ENCODE measurements at places on chromosomes 6 and 20. TPM values are rescaled to one million over a fixed set of nuclear protein-coding genes. Genes with fewer than 3 reads are reported as not detected.

Gene UNC93A
- not detected for total RNA-seq

Gene MAS1
- not detected for total RNA-seq

Gene FAM83B
- not detected for total RNA-seq

Gene LPA
- total RNA-seq: not detected

Gene ARFGEF2
- 36.6 TPM for total RNA-seq

Gene CPXM1
- total RNA-seq: 0.46 TPM

Gene ABHD16B
- not detected for total RNA-seq

Gene CEP43
- total RNA-seq: 29.5 TPM

Gene FAXC
- not detected for total RNA-seq

DNA sequence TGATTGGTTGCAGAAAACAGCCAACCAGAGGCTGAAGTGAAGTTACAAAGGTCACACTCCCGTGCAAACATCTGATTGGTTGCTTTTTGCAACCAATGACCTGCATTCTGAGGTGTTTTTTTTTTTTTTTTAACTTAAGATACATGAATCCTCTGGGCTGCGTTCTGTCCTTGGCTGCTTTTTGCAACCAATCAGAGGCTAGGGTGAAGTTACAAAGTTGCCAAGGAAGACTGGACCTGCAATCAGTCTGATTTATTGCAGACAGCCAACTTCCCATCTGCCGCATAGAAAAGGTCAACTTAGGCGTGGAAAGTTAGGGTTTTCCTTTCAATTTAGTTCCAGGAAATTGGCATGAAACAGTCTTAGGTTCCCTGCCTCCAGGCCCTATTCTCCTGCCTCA, 292.9 kb downstream of the PLCB1 start:
- H3K4me1 ChIP-seq: peaks cover 3% of the 10 kb centered on the region
- H3K36me3 ChIP-seq: no peaks in the 10 kb centered on the region
- DNase-seq: no peak
- H3K4me3 ChIP-seq: no peak overlapping the region

- DNase-seq: no peak
- peaks cover 8% of the 10 kb centered on the region for H3K4me1 ChIP-seq
- H3K27me3 ChIP-seq: peaks cover 3% of the 10 kb centered on the region
- no peak overlapping the region for H3K27ac ChIP-seq
These were observed 136.8 kb upstream of the RNF24 start for GRCh38 chr20:4151991-4152695.

DNA sequence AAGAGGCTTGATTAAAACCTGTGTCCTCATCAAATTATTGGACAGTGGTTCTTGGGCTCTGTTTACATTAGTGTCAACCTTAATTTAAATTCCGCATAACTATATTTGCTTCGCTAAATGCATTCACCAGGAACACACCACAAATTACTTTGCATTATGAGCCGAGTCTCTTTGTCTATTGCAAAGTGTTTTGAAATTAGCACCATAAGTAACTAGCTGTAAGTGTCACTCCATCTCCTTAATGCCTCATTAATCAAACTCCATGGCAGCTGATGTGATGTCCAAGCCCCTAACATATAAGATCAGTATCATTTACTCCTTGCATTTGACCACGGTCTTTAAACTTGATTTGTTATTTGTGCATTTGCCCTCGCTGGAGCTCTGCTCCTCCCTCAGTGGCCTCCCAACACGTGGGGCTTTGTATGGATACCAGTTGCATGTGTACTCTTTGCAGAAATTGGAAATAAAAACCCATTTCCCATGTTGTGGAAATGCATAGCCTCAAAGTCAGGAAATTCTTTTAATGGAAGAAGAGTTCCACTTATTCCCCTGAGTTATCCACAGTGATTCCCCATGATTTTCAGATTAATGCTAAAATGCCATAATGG, 24.6 kb downstream of the FOXA2 start:
- no peaks in the 10 kb centered on the region for H3K27me3 ChIP-seq
- H3K36me3 ChIP-seq: no peaks in the 10 kb centered on the region
- H3K27ac ChIP-seq: no peak overlapping the region
- H3K4me3 ChIP-seq: no peak overlapping the region

DNA sequence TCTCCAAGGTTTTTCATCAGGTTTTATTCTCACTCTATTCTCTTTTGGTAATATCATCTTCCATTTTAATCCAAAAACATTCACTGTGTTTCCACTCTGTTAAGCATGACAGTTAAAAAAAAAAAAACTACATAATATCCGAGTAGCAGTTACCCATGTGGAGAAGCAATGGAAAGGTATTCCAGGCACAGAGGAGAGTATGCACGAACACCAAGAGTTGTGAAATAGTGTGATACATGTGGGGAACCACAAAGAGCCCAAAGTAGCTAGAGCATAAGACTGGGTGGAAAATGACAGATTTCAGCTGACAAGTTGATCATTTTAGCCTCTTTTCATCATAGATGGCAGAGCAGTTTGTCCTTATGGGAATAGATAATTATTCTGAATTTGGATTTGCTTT, 19.9 kb upstream of the FBXL4 start:
- H3K4me3 ChIP-seq: no peak overlapping the region
- H3K27ac ChIP-seq: no peak overlapping the region
- DNase-seq: no peak
- no peaks in the 10 kb centered on the region for H3K36me3 ChIP-seq
- H3K27me3 ChIP-seq: no peaks in the 10 kb centered on the region

- no peaks in the 10 kb centered on the region for H3K36me3 ChIP-seq
- no peak overlapping the region for H3K27ac ChIP-seq
- peaks cover 4% of the 10 kb centered on the region for H3K27me3 ChIP-seq
- H3K4me3 ChIP-seq: no peak overlapping the region
- no peak for DNase-seq
- no peaks in the 10 kb centered on the region for H3K4me1 ChIP-seq
These were observed 13.0 kb upstream of the PPP1R14C start for GRCh38 chr6:150129616-150130505.

GRCh38 chr6:52643158-52643557, 27.8 kb upstream of the TMEM14A start:
- H3K4me3 ChIP-seq: no peak overlapping the region
- no peaks in the 10 kb centered on the region for H3K27me3 ChIP-seq
- H3K4me1 ChIP-seq: no peaks in the 10 kb centered on the region
- H3K27ac ChIP-seq: no peak overlapping the region
- H3K36me3 ChIP-seq: no peaks in the 10 kb centered on the region

DNA sequence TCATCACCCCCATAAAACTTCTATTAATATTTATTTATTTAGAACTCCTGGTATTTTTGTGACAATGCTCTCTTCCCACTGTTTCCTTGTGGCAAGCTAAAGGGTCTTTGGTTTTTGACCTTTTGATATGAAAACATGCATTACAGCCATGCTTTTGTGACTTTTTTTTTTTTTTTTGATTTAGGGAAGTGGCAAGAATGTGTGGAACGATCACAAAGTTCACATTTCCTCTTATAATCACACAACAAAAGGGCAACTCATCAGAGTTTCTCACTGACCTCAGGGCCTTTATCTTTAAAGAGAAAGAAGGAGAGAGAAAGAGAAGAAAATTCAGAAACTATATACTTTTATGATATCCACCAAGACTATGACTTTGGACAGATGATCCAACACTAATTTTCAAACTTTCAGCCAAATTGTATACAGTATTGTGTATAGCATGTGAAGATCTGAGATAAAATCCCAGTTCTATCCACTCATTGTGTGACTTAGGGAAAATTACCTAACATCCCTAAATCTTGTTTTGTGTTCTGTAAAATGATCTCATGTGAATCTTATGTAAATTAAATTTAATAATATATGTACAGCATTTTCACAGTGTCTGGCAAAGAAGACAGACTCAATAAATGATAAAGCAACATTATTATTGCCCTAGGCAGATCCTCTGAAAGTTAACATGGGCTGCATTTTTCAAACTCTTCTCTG, 106.8 kb upstream of the MARCKS start:
- H3K27ac ChIP-seq: no peak overlapping the region
- no peaks in the 10 kb centered on the region for H3K27me3 ChIP-seq
- no peak for DNase-seq
- H3K4me1 ChIP-seq: no peaks in the 10 kb centered on the region
- H3K36me3 ChIP-seq: no peaks in the 10 kb centered on the region

DNA sequence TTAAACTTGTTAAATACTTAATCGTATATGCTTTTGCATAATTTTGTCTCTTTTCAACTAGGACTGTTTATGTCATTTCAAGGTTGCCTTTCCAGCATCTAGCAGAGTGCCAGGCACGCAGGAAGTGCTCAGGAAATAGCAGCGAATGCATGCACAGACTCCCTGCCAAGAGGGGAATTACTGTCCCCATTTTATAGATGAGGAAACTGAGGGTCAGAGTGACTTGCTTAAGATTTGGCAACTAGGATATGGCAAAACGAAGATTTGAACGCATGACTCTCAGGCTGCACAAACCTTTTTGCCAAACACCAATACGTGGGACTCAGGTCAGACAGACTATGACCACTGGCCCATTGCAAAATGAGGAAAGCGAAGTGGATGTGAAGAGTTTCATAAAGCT, 22.5 kb downstream of the EYA2 start:
- no peak overlapping the region for H3K27ac ChIP-seq
- H3K4me1 ChIP-seq: no peaks in the 10 kb centered on the region
- DNase-seq: no peak
- no peaks in the 10 kb centered on the region for H3K27me3 ChIP-seq

DNA sequence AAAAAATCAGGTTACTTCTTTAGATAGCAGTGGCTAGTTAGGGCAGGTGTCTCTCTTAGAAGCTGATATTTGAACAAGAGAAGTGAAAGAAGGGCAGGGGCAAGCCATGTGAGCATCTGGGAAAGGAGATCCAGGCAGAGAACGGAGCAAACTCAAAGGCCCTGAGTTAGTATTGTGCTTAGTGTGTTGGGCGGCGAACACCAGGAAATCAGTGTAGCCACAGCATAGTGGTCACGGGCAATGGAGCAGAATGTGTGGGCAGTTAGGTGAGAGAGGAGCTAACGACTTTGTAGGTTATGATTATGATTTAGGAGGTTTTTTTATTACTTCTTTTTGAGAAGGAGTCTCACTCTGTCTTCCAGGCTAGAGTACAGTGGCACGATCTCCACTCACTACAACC, 229.3 kb downstream of the TMEM242 start:
- no peaks in the 10 kb centered on the region for H3K36me3 ChIP-seq
- no peaks in the 10 kb centered on the region for H3K27me3 ChIP-seq
- H3K4me3 ChIP-seq: no peak overlapping the region
- H3K27ac ChIP-seq: no peak overlapping the region

GRCh38 chr6:125597411-125598253, 151.8 kb upstream of the HEY2 start:
- no peaks in the 10 kb centered on the region for H3K36me3 ChIP-seq
- no peak overlapping the region for H3K4me3 ChIP-seq
- no peak for DNase-seq

DNA sequence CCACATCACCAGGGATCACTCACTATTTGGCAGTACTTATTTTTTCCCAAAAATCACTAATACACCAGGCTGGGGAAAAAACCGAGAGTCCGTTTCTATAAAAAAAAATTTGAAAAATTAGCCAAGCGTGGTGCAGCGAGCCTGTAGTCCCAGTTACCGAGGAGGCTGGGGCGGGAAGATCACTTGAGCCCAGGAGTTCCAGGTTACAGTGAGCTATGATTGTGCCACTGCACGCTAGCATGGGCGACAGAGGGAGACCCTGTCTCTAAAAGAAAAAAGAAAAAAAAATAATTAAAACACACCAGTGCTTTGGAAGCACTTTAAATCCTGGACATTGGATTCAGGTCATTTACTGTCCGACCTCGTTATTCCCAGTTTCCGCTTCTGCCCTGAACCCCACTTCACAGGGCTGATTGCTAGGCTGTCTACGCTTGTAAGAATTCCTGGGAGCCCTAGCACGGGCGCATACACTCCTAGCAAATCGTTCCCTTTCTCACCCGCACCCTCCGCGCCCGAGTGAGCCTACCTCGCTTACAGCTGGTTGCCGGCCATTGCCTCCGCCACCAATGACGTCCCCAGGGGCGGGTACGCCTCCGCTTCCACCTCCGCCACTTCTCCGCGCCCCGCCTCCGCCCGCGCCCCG, at the start of gene TPMT:
TSS of gene TPMT (minus strand) at position 571 of the 643 bp plus-strand sequence. CDS start 5,950 bp downstream, outside the sequence.
- H3K27me3 ChIP-seq: no peaks in the 10 kb centered on the region
- no peak for DNase-seq
- H3K27ac ChIP-seq: peak within 1 kb of the TSS; percentile 93
- H3K4me1 ChIP-seq: peaks cover 25% of the 10 kb centered on the region
- H3K36me3 ChIP-seq: no peaks in the 10 kb centered on the region
- peak within 1 kb of the TSS; percentile 95 for H3K4me3 ChIP-seq

Measured in CD8-positive, alpha-beta memory T cell (primary cell).